Epithelial cell of proximal tubule (primary cell): ENCODE measurements at places on chromosomes 3 and 15.

- no peak for DNase-seq
Observed at GRCh38 chr3:16456784-16457415, 56.6 kb downstream of the RFTN1 start.

DNA sequence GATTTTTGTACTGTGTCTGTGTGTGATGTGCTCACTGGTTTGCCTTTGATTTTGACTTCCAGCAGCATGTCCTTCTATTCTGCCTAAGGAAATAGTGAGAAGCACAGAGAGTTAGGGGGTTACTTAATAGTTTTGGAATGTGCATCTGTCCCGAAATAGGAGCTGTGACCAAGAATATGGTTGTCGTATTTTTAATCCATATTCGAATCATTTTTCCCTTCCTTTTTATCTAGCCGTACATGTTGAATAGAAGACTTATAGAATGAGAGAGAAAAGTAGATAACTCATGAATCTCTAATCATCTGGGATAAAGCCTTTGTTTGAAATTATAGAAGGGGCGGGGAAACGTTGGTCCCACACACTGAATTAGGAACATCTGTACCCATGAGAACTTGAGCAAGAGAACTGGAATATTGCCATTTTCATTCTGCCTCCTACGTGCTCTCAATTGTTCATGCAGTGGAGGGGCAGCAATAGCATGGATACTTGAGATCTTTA is 23.6 kb downstream of the CRTC3 start:
- DNase-seq: no peak

DNA sequence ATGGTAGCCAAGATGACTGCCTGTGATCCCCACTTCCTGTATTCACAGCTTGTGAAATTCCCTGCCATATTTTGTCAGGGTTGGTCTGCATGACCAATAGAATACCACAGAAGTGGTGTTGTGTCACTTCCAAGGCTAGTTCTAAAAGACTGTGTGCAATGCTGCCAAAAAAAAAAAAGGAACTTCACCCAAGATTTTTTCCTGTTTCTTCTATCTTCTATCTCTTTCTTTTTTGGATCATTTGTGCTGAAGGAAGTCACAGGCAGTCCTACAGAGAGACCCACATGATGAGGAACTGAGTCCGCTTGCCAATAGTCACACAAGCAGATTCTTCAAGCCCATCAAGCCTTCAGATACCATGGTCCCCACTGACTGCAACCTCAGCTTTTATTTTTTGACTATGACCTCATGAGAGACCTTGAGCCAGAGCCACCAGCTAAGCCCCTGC is 18.1 kb upstream of the RAF1 start:
- no peak for DNase-seq

- no peak for DNase-seq
Observed at GRCh38 chr3:73215281-73215680, 153.8 kb downstream of the EBLN2 start.

GRCh38 chr3:126293370-126294082 is 63.7 kb downstream of the KLF15 start:
- DNase-seq: no peak

DNA sequence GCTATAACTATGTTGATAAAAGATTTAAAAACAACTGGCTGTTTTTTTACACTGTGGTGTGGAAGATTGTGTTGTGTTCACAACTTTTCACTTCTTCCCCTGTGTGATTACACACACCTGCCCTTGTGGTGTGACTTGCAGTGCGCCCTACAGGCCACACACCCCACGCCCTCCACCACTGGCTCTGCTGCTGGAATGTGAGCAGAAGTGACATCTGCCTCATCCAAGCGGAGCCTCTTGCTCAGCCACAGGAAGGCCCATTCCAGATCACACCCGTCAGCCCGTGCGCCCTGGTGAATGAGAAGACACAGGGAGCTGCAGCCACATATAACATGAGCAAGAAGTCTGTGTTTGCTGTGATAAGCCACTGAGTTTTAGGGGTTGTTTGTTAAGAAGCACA is 7.0 kb downstream of the CCR2 start:
- DNase-seq: no peak
